ENCODE measurements at places on chromosomes 2 and 18.
A peak's percentile ranks its signal among the peaks of the same experiment; 100 is the strongest.

DNA sequence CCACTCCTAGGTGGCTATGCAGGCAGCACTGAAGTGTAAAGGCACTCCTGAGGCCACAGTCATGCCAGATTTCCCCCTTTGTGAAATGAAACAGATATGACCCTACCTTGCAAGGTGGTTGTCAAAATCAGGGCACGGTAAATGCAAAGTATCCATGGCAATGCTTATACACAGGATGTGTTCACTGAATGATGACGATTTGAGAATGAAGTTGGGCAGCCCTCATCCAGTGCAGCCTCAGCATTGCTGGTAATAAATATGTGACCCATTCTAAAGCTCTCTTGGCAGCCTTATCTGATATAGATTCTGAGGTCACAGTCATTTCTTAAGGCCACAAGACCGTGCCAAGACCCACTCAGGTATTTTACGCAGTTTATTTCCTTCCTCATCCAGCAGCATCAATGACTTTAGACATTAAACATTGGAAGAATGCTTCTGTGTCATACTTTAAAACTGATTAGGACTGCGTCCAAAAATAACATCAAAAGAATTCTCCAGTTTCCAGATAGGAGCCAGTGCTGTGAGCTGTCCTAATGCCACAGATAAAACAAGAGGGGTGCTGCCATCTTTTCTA lies 125.5 kb upstream of the SERTAD2 start:
- DNase-seq, result no peak

- no peak for DNase-seq
These were observed 174.0 kb downstream of the CCDC85A start for GRCh38 chr2:56357655-56358295.

DNA sequence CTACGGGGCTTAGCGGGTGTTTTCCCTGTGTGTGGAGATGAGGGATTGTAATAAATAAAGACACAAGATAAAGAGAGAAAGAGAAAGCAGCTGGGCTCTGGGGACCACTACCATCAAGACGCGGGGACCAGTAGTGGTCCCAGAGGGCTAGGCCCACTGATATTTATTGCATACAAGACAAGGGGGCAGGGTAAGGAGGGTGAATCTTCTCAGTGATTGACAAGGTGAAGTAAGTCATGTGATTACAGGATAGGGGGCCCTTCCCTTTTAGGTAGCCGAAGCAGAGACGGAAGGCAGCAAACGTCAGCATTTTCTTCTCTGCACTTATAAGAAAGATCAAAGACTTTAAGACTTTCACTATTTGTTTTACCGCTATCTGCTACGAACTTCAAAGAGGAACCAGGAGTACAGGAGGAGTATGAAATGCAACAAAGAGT lies 4.5 kb upstream of the GAL3ST2 start:
- peak; percentile 66 for DNase-seq

DNA sequence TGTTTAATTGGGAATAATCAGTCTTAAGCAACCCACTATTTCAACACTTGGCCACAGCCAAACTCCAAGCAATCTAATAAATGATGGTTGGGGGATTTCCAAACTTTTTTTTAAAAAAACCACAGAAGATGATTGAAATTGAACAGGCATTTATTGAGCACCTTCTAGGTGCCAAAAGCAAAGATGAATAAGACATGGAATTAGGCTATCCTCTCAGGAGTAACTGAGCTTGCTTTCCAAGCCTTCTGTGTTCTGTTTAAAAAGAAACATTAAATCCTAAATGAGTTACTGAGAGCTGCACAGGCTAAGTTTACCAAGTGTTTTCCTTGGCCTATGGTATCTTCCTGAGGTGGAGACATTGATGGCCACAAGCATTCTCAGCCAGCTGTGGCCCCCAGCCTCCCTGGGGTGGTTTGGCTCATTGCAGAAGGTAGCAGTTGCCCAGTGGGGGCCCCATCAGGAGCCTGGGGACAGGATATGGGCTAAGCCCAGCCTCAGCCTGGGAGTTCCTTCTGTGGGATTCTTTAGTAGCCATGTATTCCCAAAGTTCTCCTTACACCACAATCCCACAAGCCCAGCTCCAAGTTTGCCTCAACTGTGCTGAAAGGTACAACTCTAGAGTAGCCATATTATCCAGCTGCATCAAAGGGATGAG lies 174.3 kb downstream of the C1D start:
- DNase-seq, result no peak

- DNase-seq, result no peak
These were observed 96.8 kb upstream of the ARL4C start for GRCh38 chr2:234593636-234594035.

GRCh38 chr2:112870841-112871835 lies 34.6 kb upstream of the IL1B start:
- no peak for DNase-seq

DNA sequence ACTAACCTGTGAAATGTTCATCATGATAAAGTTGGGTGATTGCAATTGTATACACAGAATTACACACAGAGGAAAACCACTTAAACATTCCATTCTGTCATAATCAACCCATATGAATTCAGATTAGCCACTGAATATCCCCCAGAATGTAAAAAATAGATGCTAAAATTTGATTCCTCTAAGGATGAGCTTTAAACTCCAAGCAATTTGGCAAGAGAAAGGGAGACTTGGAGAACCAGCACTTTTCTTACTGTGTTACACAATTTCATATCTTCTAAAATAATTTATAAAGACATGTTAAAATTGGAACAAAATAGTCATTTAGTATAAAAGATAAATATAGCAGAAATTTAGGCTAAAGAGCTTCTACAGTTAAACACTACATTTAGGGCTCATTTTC lies 146.3 kb upstream of the LMAN1 start:
- DNase-seq, result no peak

DNA sequence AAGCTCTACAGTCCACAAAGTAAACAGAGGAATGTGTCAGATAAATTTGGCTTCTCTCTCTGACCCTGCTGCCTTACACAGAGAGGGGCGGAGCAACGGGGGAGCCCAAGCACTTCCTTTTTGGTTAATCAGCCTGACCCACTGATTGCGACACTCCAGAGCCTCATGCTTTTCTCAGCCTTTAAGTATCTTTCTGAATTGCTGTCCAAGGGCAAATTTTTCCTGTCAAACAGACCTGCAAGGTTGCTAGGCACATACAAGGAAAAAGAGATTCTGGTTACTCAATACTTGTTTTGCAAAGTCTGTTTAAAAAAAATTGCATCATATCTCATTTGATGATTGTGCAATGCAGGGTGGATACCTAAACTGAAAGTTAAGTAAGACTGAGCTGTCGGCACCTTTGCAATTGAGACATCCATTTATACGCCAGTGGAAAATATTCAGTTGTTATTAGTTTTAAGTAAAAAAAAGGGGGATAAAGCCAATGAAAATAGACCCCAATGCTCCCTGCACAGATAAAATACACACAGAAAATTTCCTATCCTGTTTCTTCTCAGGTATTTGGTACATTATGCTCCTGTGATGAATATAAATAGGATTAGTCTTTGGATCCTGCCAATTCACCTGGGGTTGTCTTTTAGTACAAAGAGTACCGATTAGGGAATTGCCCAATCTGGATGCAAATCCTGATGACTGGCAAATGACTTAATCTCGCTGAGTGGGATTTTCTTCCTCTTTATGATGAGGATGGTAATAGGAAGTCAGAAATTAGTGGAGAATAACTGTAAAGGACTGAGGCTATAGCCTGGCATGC lies 260.2 kb upstream of the TRIB2 start:
- DNase-seq, result peak; percentile 67

GRCh38 chr2:47899915-47900816 lies 6.1 kb downstream of the FBXO11 start:
- DNase-seq, result no peak

DNA sequence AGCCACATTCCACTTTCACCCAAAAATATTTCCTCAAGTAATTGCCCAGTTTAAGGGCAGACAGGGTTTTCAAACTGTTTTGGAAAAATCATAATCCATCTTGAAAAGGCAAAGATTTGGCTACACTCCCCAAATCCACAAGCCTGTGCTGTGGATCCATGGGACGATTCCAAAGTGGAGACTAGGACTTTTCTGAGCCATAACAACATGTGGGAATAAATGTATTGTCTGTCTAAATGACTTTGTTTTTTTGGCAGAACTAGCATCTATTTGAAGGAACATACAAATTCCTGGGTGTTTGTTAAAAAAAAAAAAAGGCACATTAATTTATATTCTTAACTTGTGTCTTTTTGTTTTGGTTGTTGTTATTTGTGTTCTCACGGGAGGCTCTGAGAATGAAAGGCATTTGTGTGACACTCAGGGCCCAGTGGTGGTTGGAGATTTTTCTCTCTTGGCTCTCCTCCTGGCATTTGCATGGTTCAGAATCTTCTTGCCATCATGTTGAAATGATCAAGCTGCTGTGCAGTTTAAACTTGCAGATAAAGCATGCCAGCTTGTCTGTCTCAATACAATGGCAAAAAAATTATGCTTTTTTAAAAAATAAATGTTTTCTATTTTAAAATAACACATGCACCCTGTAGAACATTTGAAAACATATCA lies 277.4 kb downstream of the EN1 start:
- DNase-seq, result no peak

- DNase-seq, result no peak
These were observed 866 bp upstream of the SF3B6 start for GRCh38 chr2:24076849-24077534.

DNA sequence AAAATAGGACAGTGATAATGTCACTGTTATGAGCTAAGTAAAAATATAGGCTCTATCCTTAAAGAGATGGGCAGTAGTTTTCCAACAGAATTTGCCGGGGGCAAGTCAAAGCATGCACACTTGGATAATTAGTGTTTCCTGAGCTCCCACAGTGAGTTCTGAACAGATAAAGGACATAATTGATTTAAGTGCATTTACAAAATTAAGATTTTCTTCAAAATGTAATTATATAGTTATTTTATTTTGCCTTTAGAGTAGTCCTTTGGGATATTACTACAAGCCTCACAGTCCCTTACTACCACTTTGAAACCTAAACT lies 107.6 kb downstream of the RAPGEF4 start:
- no peak for DNase-seq

- no peak for DNase-seq
These were observed 69.3 kb upstream of the RGPD5 start for GRCh38 chr2:109724533-109725460.

All from CD4-positive, alpha-beta T cell treated with Interleukin-4 for 1 hour (primary cell).